ENCODE measurements at places on chromosomes 13 and 19. TPM values are rescaled to one million over a fixed set of nuclear protein-coding genes. Genes with fewer than 3 reads are reported as not detected.

- DNase-seq, result no peak
Observed at GRCh38 chr13:81142306-81142999, 801.5 kb upstream of the SPRY2 start.

- no peak for DNase-seq
Observed at GRCh38 chr13:20519875-20520274, 5.8 kb downstream of the CRYL1 start.

DNA sequence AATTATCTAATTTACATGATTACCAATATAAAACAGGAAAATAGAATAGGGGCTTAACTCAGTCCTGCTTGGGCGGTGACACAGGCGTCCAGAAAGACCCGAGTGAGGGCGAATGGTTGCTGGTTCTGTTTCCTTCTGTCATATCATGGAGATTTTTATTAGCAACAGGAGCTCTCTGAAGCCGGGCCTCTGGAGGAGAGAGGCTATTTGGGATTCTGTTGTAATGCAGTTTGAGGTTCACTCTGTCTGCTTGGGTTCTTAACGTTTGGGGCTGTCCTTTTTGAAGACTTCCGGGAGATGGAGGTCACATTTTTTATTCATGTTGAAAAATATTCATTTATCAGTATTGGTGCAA, 115.7 kb upstream of the ZNF536 start:
- no peak for DNase-seq

GRCh38 chr13:26344980-26345379, 91.1 kb downstream of the CDK8 start:
- no peak for DNase-seq

TTC9B gene
- not detected for total RNA-seq

LILRB1 gene
- total RNA-seq, result not detected

All from cardiac muscle cell (in vitro differentiated cells and primary cell).